ENCODE measurements at places on chromosomes 6 and 20. TPM values are rescaled to one million over a fixed set of nuclear protein-coding genes. Genes with fewer than 3 reads are reported as not detected.

The TMEM244 gene
- total RNA-seq, result not detected

The TEAD3 gene
- 2.2 TPM for total RNA-seq

The TP53RK gene
- total RNA-seq, result 12.3 TPM

The COL9A3 gene
- total RNA-seq, result not detected

The TSHZ2 gene
- total RNA-seq, result 36.0 TPM

The ADNP gene
- total RNA-seq, result 53.7 TPM

The AGPAT4 gene
- 4.7 TPM for total RNA-seq

The FOXF2 gene
- total RNA-seq, result not detected

- no peak for DNase-seq
Observed at GRCh38 chr20:60365882-60366281, 407.7 kb downstream of the CDH26 start.

GRCh38 chr6:157946865-157947532, 34.7 kb upstream of the SYNJ2 start:
- DNase-seq, result no peak

DNA sequence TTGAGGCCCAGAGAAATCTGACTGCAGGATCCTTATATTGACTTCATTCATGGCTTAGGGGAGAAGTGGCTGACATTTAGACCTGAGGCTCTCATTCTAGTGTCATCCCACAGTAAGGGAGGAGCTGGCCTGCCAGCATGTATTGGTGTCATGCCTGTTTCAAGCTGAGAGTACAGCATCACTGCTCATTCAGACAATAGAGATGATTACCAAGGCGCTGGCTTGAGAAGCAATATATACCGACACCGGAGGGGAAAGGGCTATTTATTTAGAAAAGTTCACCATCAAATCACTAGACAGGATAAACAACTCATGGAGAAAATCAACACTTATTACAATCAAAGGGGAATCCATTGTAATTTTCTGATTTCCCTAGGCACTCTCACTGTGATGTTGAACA, 84.4 kb upstream of the HDAC2 start:
- no peak for DNase-seq

- DNase-seq, result no peak
Observed at GRCh38 chr6:7144872-7145584, 37.3 kb downstream of the RREB1 start.

GRCh38 chr20:10642856-10643559, 30.8 kb downstream of the JAG1 start:
- DNase-seq, result no peak

GRCh38 chr6:102085257-102085656, 691.7 kb downstream of the GRIK2 start:
- DNase-seq, result no peak

DNA sequence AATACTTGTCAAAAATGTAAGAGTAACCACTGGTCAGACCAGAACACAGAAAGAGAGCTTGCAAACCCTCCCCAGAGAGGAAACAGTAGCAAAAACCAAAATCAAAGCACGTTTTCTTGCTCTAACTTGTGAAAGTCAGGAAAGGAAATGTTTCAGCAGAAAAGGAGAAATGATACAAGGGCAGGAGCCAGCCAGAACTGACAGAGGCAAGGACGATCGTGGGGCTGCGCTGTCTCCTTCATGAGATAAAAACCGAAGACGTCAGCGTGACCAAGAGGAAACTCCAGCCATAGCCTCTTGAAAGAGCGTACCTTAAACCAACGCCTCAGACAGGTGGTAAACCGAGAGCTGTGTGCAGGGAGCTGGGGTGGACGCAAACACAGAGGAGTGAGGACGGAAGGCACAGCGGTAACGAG, 27.5 kb downstream of the LAMA5 start:
- DNase-seq, result no peak

- no peak for DNase-seq
Observed at GRCh38 chr6:145629478-145629877, 105.8 kb downstream of the EPM2A start.

- no peak for DNase-seq
Observed at GRCh38 chr6:21278375-21278745, 315.2 kb upstream of the SOX4 start.

- DNase-seq, result no peak
Observed at GRCh38 chr20:61742097-61742825, 323.4 kb downstream of the TAF4 start.

Measured in activated CD4-positive, alpha-beta memory T cell treated with anti-CD3 and anti-CD28 coated beads for 36 hours (primary cell).